ENCODE measurements at places on chromosomes 2 and 18. TPM values are rescaled to one million over a fixed set of nuclear protein-coding genes. Genes with fewer than 3 reads are reported as not detected.

- DNase-seq, result no peak
Observed at GRCh38 chr2:220181165-220181564, 553.7 kb downstream of the SLC4A3 start.

DNA sequence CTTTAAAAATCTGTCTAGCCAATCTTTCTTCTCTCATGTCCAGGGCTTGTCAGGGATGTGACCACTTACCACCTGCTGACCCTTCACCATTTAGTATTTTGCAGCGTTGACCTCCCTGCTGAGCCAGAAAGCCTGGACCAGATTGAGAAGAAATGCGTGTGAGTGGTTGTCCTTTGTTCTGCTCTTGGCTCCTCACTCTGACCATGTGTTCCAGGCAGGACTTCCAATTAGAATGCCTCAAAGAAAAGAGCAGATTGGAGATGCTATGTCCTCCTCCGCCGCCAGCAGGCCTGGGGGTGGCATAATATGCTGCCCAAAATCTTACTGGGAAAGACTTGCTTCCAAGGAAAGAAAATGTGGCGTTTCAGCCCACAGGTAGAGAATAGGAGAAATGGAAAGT, 894.1 kb downstream of the SLC4A3 start:
- DNase-seq, result no peak

DNA sequence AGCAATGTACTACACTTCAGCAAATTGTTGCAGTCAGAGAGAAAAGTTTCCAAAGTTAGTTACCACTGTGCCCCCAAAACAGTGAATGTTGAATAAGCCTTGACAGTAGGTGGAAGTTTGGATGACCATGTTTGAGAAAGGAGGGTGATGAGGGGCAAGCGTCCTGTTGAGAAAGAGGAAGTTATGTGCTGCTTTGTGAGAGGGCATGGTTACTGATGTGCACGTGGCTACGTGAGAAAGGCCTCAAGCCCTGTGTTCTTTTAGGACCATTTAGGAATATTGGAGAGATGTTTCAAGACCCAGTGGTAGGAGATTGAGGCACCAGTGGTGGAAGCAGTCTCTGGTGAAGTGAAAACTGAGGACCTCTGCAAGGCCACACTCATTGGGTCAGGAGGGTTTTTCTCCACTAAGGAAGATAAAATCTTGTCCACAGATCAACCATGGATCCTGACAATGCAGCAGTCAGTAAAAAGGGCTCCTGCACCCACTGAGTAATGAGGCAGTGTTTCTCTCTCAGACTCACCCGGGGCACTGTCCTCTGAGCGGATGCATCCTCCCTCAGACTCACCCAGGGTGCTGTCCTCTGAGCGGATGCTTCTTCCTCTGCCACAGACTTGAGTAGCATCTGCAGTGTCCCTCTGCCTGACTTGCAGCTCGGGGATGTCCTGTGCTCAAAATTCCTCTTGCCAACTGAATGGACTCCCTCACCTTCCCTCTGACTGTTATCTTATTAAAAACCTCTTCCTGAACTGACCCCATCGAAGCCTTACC, 34.7 kb upstream of the ACTR3 start:
- no peak for DNase-seq

DNA sequence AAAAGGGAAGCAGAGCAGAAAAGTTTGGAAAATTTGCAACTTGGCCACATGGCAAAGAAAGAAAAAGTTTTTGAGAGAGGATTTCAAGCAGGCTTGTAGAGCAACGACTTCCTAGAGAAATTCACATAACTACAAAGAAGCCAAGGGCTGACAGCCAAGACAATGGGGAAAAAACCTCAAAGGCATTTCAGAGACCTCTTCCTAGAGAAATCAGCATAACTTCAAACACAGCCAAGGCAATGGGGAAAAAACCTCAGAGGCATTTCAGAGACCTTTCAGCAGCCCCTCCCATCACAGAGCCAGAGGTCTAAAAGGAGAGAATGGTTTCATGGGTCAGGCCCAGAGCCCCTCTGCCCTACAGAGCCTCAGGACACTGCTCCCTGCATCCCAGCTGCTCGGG, 7.2 kb downstream of the ADI1 start:
- no peak for DNase-seq

GRCh38 chr2:69947325-69947931, 14.0 kb downstream of the ASPRV1 start:
- no peak for DNase-seq

GRCh38 chr2:211928201-211928600, 610.4 kb downstream of the ERBB4 start:
- no peak for DNase-seq

- DNase-seq, result no peak
Observed at GRCh38 chr2:70520825-70521224, 32.8 kb downstream of the TGFA start.

GRCh38 chr2:65914244-65914786, 481.9 kb upstream of the SPRED2 start:
- DNase-seq, result no peak

GRCh38 chr2:66236816-66237802, 197.8 kb upstream of the MEIS1 start:
- no peak for DNase-seq

DNA sequence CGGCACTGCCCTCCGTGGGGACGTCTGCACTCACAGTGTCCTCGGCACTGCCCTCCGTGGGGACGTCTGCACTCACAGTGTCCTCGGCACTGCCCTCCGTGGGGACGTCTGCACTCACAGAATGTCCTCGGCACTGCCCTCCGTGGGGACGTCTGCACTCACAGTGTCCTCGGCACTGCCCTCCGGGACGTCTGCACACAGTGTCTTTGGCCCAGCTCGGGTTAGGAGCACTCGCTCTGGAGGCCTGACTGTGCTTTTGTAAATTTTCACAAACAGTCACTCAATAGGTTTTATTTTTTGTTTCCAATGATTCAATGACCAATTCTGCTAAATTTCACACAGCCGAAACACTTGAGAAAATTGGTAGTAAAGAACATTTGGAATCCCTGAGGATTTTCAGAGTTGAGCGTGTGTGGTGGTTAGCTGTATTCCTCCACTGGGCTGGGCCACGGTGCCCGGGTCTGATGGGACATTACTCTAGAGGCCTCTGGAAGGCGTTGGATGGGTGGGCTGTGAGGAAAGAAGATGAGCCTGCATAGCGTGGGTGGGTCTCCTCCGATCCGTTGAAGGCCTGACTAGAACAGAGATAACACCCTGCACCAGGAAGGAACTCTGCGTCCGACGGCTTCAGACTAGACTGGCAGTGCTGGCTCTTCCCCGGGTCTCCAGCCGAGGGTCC, 134.8 kb downstream of the RTP5 start:
- DNase-seq, result no peak

GRCh38 chr2:152127628-152128027, 28.8 kb upstream of the CACNB4 start:
- DNase-seq, result no peak

DNA sequence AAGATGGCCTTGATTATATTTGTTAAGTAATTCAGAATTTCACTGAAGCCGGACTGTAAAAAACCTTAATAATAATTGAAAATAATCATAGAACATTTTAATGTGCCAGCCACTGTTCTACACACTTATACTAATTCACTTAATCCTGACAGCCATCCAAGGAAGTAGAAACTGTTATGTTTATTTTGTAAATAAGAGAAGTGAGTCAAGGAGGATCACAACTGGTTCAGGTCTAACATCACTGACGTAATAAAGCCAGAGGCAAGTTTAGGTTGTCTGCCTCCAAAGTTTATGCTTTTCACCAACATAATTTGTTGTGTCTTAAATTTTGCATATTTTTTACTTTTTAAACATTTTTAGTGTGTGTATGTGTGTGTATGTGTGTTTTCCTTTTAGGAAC, 436.1 kb downstream of the LRRTM4 start:
- DNase-seq, result no peak

GRCh38 chr2:222561151-222561550, 94.7 kb downstream of the FARSB start:
- DNase-seq, result no peak

DNA sequence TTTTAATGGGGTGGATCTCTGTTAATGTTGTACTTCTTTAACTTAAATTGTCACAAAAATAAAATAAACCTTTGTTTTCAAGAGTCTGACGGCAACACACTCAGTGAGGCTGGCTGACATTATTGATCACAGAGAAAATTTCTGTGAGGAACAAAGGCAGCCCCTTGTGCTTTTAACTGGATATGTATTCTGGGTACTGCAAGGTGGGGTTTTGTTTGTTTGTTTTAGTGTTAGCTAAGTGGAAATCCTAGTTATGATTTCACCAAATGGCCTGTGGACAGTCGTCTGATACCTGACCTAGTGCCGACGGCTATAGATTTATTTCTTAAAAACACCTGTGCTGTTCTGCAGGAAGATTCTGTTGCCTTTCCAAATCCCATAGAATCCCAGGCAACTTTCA, 1329.5 kb upstream of the ZEB2 start:
- no peak for DNase-seq

- DNase-seq, result no peak
Observed at GRCh38 chr2:36570416-36570815, 27.6 kb downstream of the FEZ2 start.

Gene LYG1
- 6.4 TPM for polyA plus RNA-seq

Gene ADAM17
- 46.5 TPM for polyA plus RNA-seq

Gene CFAP221
- polyA plus RNA-seq, result 26.1 TPM

Gene TEKT4
- not detected for polyA plus RNA-seq

Gene COQ10B
- polyA plus RNA-seq, result 18.7 TPM

Gene MITD1
- polyA plus RNA-seq, result 51.3 TPM

Gene RNF125
- 4.5 TPM for polyA plus RNA-seq

Gene PCARE
- polyA plus RNA-seq, result 0.41 TPM

Gene NMUR1
- 0.91 TPM for polyA plus RNA-seq

Gene RAB11FIP5
- 37.6 TPM for polyA plus RNA-seq
